Chondrocyte (in vitro differentiated cells): ENCODE measurements at places on chromosomes 2 and 18.

DNA sequence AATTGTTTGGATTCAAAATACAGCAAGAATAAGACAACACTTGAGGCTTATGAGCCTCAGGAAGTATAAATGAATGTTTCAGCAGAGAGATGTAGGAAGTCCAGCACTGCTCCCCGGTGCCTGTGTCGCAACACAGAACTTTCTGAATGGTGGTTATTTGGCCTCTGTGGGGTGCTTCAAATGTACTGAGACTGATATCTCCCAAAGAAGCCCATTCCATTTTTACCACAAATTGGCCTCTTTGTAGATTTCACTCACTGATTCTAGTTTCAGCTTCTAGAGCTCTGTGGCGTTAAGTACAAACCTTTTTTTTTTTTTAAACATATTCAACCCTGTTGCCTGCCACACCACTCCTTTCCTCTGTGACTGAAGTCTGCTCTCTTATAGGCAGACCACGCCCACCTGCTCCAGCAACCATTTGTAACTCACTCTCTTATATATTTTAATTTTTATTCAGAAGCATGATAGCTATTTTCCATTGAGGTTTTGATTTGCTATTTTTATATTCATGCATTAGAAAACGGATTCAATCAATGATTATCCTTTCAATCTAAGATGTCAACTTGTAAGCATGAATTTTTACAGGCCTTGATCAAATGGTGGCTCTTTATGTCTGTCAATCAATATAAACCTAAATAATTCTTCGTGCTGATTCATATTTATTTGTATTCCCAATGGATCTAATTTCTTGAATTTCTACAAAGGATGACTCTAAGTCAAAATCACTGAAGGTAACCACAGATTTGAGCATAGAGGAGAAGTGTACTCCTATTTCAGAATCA lies 277.1 kb upstream of the CCDC68 start:
- no peak for DNase-seq

DNA sequence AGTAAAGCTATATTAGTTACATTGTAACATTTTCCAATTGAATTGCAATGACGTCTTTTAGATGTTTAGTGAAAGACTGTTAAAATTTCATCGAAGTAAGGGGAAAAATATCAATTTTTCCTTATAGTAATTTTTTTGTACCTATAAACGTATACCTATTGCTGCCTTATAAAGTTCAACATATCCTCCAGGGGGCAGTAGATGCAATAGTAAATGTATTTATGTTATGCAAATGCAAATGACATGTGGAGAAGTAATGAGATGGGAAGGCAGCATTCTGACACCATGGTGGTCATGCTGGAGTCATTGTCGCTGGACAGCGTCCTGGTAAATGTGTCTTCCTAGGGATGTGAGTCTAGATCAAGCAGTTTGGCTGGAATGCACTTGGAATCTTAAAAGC lies 38.7 kb downstream of the MSTN start:
- no peak for DNase-seq

DNA sequence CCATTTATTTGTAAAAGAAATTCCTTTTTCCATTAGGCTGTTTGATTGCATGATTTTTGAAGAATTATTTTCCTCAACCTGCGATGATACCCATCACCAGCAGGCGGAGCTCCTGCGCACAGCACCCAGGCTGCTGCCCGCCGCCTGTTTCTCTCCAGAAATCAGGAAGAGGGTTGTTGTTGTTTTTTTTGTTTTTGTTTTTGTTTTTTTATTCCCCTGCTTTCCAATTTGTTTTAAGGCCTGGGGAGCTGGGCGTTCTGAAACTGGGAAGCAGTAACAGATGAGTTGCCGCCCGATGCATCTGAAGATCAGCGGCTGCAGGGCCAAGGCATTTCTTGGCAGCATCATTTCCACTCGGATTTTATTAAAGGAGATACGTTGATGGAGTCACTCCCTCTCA lies 132.1 kb downstream of the MBP start:
- no peak for DNase-seq

DNA sequence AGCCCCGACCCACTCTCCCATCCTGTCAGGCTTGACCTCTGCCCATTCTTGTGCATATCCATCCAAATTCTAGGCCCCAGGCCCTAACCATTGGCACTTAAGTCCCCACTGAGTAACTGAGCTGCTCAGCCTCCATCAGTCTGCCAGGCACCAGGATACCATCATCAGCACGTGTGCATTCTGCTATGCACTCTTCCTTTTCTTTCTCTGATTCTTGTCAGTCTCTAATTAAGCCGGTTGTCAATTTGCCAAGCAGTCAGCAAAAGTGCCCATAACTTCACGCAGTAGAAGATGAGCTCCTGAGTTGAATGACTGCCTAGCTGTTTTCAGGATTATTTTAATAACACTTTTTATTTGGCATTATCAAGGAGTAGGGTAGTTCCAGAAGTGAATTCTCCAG lies 107.2 kb downstream of the FEZ2 start:
- no peak for DNase-seq

- DNase-seq: no peak
These were observed 50.9 kb downstream of the CYP27C1 start for GRCh38 chr2:127169066-127169660.

GRCh38 chr18:22186484-22186971 lies 17.1 kb downstream of the GATA6 start:
- no peak for DNase-seq

DNA sequence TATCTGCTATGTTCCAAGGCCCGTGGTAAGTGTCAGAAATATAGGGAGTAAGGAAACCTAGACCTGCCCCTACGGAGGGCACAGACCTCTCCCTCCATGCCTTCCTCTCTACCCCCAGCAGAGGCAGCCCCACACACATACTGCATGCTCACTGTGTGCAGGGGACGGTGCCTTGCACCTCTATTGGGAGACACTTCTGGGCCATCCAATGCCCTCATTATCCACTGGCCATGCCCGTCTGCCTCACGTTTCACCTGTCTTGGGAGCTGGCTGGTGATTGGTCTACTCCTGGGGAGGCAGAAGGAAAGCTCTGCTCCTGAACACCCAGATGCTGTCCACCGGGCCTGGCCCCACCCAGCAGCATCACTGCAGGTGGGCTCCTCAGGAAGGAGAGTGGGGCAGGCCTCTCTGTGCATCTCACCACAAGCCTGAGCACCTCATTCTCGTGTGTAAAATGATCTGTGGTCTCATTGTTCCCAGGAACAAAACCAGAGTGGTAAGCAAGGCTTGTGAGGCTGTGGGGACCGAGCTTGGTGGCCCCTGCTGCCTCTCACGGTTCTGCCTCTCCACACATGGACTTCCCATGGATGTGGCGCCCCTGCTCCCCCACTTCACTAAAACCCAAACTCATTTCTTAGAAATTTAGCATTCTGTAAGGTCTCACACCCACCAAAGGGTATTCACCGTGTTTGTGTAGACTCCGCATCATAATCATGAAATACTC lies 312.5 kb upstream of the HS6ST1 start:
- DNase-seq: peak; percentile 61

DNA sequence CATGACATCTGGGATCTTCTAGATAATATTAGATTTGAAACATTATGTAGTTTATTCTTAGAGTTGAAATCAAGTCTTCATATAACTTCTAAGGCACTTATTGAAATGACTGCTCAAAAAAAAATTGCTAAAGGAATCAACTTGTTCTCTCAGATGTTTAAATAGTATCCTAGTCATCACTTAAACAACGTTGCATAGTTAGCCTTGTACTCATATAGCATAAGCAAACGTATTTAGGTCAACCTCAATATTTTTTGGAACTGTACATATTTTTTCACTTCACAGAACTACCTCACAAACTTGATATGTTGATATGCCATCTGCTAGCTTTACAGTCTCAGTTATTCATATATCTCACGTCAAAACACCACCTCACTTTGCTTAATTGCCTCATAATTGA lies 47.1 kb upstream of the CREB1 start:
- DNase-seq: no peak

DNA sequence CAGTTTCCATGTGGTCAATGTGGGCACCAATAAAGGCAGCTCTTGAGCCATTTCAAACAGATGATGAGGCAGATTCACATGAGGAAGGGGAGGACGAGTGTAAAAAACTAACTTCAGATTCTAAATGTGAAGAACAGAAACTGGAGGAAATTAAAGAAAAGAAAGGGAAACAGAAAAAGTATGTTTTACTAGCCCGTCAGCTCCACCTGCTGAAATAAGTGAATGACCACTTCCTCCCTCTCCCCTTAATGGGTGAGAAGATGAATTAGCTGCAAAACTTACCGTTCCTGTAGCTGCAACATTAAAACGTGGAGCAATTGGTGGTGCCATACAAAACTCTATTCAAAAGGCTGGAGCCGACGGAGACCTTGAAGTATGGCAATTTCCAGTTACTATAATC lies 203.5 kb downstream of the UXS1 start:
- DNase-seq: no peak

- DNase-seq: no peak
These were observed 166.9 kb downstream of the MYO3B start for GRCh38 chr2:170344663-170345346.

DNA sequence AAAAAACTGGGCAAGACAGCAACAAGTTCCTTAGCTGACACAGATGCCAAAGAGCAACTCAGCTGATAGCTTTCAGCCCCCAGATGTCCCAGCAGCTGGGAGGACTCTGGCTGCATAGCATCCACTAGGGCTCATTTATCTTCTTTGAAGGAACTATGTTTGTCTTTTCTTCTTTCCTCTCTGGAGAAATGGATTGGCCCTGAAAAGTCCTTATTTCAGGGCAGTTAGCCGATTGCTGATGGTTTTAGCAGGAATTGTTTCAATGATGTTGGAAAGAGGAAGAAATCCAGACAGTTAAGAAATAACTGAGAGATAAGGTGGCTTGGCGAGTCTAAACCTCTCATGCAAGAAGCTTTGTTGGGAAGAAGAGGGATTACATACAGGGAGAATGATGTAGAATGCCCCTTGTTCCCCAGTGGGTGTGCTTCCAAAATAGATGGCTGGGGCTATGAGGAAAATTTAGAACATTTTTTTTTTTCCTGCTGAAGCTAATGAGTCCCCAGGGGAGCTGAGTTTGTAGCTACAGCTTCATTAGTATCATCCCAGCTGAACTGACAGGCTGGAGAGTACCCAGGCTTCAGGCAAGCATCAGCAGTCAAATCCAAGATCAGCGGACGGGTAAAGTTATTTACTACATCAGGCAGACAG lies 33.6 kb upstream of the SERPINE2 start:
- no peak for DNase-seq
